ENCODE measurements at places on chromosomes 1 and 21.

- no peaks in the 10 kb centered on the region for H3K27me3 ChIP-seq
- no peak overlapping the region for H3K4me3 ChIP-seq
- DNase-seq = no peak
- H3K4me1 ChIP-seq = peaks cover 75% of the 10 kb centered on the region
- peaks cover 27% of the 10 kb centered on the region for H3K36me3 ChIP-seq
These were observed 8.7 kb downstream of the IER5 start for GRCh38 chr1:181097242-181097641.

DNA sequence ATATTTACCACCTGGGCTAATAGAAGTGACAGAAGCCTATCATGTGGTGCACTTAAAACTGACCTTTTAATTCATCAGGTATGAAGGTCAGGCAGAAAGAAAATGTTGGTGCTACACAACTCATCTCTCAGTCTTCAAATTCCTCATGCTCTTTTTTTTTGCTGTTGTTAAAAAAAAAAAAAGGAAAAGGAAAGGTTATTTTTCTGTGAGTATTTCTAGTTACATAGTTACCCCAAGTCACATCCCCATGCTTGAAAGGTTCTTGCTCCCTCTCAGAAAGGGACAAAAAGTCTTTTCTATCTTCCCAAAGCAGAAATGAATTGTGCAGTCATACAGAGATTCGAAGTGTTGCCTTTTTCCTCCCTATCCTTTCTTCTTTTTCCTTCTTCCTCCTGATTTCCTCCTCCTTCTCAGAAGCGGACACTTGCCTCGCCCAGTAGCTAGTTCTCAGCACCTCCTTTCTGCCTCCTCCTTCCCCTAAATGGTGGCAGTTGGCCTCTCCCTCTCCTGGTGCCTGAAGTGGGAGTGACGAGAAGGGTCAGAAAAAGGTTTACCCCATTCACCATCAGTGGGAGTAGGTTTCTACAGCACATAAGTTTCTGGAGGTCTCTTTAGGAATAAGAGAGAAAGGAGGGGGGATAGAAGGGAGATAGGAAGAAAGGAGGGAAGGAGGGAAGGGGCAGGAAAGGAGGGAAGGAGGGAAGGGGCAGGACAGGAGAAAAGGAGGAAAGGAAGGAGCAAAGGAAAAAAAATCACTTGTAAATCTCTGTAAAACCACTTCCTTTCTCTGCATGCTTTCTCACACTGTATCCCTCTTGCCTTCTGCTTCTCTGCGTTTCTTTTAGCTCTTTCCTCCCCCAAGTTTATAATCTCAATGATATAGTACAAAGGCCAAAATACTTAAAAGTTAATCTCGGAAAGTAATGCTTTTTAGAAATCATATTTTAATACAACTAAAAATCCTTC is 20.4 kb upstream of the C1orf105 start:
- H3K4me1 ChIP-seq = peaks cover 50% of the 10 kb centered on the region
- no peaks in the 10 kb centered on the region for H3K27me3 ChIP-seq
- no peak overlapping the region for H3K27ac ChIP-seq
- no peak overlapping the region for H3K4me3 ChIP-seq
- peaks cover 3% of the 10 kb centered on the region for H3K36me3 ChIP-seq

GRCh38 chr1:203796236-203796605 is 798 bp downstream of the ZBED6 start:
- DNase-seq = peak; percentile 51
- peaks cover 53% of the 10 kb centered on the region for H3K4me1 ChIP-seq
- peak overlapping the region; percentile 92 for H3K4me3 ChIP-seq
- H3K36me3 ChIP-seq = peaks cover 42% of the 10 kb centered on the region
- no peaks in the 10 kb centered on the region for H3K27me3 ChIP-seq

DNA sequence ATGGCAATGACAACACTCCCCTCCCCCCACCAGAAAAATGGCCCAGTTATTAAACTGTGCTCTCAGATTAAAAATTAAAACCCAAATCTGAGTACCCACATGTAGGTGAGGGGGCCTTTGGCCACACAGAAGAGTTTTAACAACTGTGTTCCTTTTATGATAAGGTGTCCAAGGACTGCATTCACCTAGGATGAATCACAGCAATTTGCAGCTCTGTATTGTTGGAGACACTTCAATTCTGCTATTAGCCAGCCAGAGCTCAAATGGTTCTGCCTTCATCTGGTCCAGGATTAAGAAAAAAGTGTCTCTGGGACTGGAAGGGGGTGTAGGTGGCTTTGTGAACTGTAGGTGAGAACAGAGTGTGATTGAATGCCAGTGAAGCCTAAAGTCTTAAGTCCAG is 43.3 kb upstream of the DIRAS3 start:
- no peak overlapping the region for H3K27ac ChIP-seq
- no peak overlapping the region for H3K4me3 ChIP-seq
- H3K36me3 ChIP-seq = no peaks in the 10 kb centered on the region
- no peak for DNase-seq
- no peaks in the 10 kb centered on the region for H3K4me1 ChIP-seq
- no peaks in the 10 kb centered on the region for H3K27me3 ChIP-seq

- H3K4me1 ChIP-seq = peaks cover 8% of the 10 kb centered on the region
- DNase-seq = no peak
- H3K27me3 ChIP-seq = no peaks in the 10 kb centered on the region
- peaks cover 57% of the 10 kb centered on the region for H3K36me3 ChIP-seq
- no peak overlapping the region for H3K4me3 ChIP-seq
- H3K27ac ChIP-seq = no peak overlapping the region
These were observed 48.9 kb downstream of the DIP2A start for GRCh38 chr21:46507562-46507961.

- no peak overlapping the region for H3K4me3 ChIP-seq
- peaks cover 10% of the 10 kb centered on the region for H3K27me3 ChIP-seq
- no peak overlapping the region for H3K27ac ChIP-seq
- no peaks in the 10 kb centered on the region for H3K36me3 ChIP-seq
- DNase-seq = no peak
- peaks cover 9% of the 10 kb centered on the region for H3K4me1 ChIP-seq
These were observed 76.3 kb downstream of the TOMM20 start for GRCh38 chr1:235052067-235053008.

DNA sequence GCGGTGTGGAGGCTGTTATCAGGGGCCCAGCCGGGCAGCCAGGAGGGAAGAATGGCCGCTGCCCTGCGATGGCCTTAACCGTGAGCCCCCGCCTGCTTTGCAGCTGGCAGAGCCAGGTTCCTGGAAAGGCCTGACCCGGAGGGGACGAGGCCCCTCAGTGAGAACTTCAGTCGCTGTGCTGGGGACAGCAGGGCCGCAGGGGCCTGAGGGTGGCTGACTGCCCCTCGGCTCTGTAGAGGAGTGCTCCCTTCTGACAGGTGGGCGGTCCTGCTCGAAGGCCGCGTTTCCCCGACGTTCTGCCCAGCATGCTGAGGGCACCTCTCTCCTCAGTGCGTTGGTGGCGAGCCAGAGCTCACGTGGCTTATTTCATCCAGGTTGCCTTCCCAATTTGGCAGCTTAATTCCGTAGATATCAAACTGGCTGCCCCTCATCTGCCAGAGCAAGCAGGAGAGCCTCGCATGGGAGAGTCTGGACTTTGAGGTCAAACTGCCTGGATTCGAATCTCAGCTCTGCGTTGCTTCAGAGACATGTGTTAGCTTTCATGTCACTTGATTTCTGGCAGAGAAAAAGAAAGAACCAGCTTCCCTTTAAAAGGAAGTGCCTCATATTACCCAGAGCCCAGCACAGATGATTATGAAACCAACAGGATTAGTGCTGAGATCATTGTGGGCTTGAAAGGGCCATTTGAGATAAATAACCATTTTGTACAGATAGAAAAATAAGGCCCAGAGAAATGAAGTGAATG is 239.8 kb downstream of the SDCCAG8 start:
- peaks cover 6% of the 10 kb centered on the region for H3K36me3 ChIP-seq
- no peak for DNase-seq
- no peaks in the 10 kb centered on the region for H3K4me1 ChIP-seq
- H3K27ac ChIP-seq = no peak overlapping the region

GRCh38 chr1:98373056-98373455 is 288.5 kb upstream of the SNX7 start:
- DNase-seq = no peak
- H3K27ac ChIP-seq = no peak overlapping the region
- no peaks in the 10 kb centered on the region for H3K4me1 ChIP-seq
- H3K36me3 ChIP-seq = no peaks in the 10 kb centered on the region
- H3K4me3 ChIP-seq = no peak overlapping the region

- peak overlapping the region; percentile 28 for H3K4me3 ChIP-seq
- H3K27ac ChIP-seq = no peak overlapping the region
- no peaks in the 10 kb centered on the region for H3K36me3 ChIP-seq
- peaks cover 13% of the 10 kb centered on the region for H3K4me1 ChIP-seq
- DNase-seq = no peak
These were observed 29.7 kb downstream of the TRIM11 start for GRCh38 chr1:228376651-228377631.

- peaks cover 27% of the 10 kb centered on the region for H3K4me1 ChIP-seq
- peak overlapping the region; percentile 1 for H3K27ac ChIP-seq
- peaks cover 3% of the 10 kb centered on the region for H3K36me3 ChIP-seq
- DNase-seq = no peak
These were observed 207.5 kb upstream of the SAMSN1 start for GRCh38 chr21:14753466-14754258.

GRCh38 chr21:26490771-26491170 is 82.3 kb downstream of the CYYR1 start:
- no peaks in the 10 kb centered on the region for H3K27me3 ChIP-seq
- H3K27ac ChIP-seq = no peak overlapping the region
- no peaks in the 10 kb centered on the region for H3K36me3 ChIP-seq

GRCh38 chr1:243316366-243316989 is 60.6 kb downstream of the SDCCAG8 start:
- peaks cover 13% of the 10 kb centered on the region for H3K36me3 ChIP-seq
- no peak overlapping the region for H3K27ac ChIP-seq
- H3K4me1 ChIP-seq = peaks cover 15% of the 10 kb centered on the region
- H3K4me3 ChIP-seq = no peak overlapping the region
- no peak for DNase-seq

DNA sequence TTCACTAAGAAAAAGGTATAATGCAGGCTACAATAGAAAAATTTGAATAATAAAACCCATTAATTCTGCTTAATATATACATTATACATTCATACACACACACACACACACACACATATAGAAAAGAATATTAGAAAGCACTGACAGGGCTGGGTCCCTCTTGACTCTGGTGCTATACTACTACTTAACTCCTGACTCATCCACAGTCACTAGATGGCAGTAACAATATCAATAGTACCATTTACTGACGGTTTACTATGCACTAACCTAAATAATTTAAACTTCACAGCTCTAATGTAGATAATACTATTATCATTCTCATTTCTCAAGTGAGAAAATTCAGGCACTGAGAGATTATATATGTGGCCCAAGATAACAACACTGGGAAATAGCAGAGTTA is 87.5 kb downstream of the COP1 start:
- no peak overlapping the region for H3K27ac ChIP-seq
- no peaks in the 10 kb centered on the region for H3K4me1 ChIP-seq
- no peak overlapping the region for H3K4me3 ChIP-seq

- H3K27me3 ChIP-seq = peaks cover 60% of the 10 kb centered on the region
- H3K4me1 ChIP-seq = peaks cover 11% of the 10 kb centered on the region
- no peak overlapping the region for H3K27ac ChIP-seq
- DNase-seq = no peak
These were observed 1.4 kb upstream of the TLCD4 start for GRCh38 chr1:95115708-95116137.

GRCh38 chr1:21503706-21504377 is 5.4 kb upstream of the ALPL start:
- no peak overlapping the region for H3K27ac ChIP-seq
- H3K36me3 ChIP-seq = no peaks in the 10 kb centered on the region
- peaks cover 2% of the 10 kb centered on the region for H3K4me1 ChIP-seq
- no peak for DNase-seq
- H3K27me3 ChIP-seq = peaks cover 55% of the 10 kb centered on the region
- H3K4me3 ChIP-seq = no peak overlapping the region

- H3K27me3 ChIP-seq = no peaks in the 10 kb centered on the region
- no peak overlapping the region for H3K4me3 ChIP-seq
- H3K36me3 ChIP-seq = no peaks in the 10 kb centered on the region
- H3K4me1 ChIP-seq = no peaks in the 10 kb centered on the region
- H3K27ac ChIP-seq = no peak overlapping the region
- DNase-seq = no peak
These were observed 129.2 kb downstream of the ZBTB18 start for GRCh38 chr1:244180256-244180655.

GRCh38 chr1:10398278-10398733 is 558 bp upstream of the PGD start:
- H3K36me3 ChIP-seq = peaks cover 15% of the 10 kb centered on the region
- peak overlapping the region; percentile 83 for H3K27ac ChIP-seq
- no peak for DNase-seq
- H3K4me3 ChIP-seq = peak overlapping the region; percentile 88
- H3K4me1 ChIP-seq = peaks cover 34% of the 10 kb centered on the region
- H3K27me3 ChIP-seq = peaks cover 5% of the 10 kb centered on the region

DNA sequence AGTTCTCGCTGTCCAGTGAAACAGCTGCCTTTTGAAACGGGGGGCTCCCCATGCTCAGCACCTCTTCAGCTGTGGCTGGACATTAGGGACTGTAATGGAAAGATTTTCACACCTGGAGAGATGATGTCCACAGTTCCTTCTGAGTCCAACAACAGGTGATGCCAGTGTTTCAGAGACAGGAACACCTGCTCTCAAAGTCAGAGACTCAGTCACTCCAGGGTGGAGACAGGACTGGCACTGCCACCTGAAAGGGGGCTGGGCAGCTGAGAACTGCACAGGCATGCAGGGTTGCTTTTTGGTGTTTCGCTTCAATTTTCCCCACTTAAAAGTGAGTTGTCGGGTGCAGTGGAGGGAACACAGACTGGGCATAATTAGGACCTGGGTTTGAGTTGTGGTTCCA is 124.8 kb downstream of the GALNT2 start:
- H3K27ac ChIP-seq = no peak overlapping the region
- H3K36me3 ChIP-seq = peaks cover 4% of the 10 kb centered on the region
- H3K4me1 ChIP-seq = peaks cover 21% of the 10 kb centered on the region

- H3K27me3 ChIP-seq = peaks cover 63% of the 10 kb centered on the region
These were observed 14.9 kb upstream of the NPPB start for GRCh38 chr1:11873395-11874257.

GRCh38 chr1:242243472-242243871 is 244.6 kb upstream of the MAP1LC3C start:
- no peak for DNase-seq
- no peaks in the 10 kb centered on the region for H3K36me3 ChIP-seq
- no peaks in the 10 kb centered on the region for H3K27me3 ChIP-seq
- no peak overlapping the region for H3K27ac ChIP-seq
- H3K4me1 ChIP-seq = no peaks in the 10 kb centered on the region

DNA sequence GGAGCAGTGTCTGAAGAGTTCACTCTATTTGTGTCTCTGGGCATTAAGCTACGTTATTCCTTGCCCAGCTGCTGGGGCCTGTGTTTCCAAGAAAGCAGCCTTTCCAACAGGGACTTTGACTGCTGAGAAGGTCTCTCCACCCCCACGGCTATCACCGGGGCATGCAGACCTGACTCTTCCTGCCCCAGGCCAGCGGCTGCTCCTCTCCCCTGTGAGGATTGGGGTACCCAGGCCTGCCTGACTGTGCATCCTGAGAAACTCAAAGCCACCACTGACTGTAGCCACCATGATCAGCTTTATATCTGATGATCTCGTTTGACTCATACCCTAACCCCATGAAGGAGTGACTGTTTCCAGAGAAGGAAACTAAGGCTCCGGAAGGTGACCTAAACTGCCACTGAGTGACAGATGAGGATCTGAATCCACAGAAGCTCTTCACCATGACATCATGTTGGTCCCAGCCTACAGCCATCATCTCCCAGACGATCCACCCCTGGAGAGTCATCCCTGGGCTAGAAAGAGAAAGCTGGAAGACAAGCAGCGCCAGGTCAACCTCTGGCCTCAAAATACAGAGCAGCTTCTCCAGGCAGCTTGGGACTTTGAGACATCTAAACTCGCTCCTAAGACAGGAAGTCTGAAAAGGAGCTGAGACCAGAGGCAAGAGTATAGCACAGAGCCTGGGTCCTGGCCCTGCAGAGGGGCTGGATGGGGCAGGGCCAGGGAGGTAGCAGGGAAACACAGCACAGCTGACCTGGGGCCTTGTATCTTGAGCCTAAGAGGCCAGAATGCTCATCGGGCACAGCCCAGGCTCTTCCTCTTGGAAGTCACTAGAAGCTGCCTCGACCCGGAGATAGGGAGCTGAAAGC is 244.0 kb upstream of the VAMP3 start:
- no peak for DNase-seq
- no peaks in the 10 kb centered on the region for H3K36me3 ChIP-seq
- no peaks in the 10 kb centered on the region for H3K4me1 ChIP-seq

Data from activated naive CD4-positive, alpha-beta T cell treated with anti-CD3 and anti-CD28 coated beads, Interleukin-2, amount 10 ng/mL, durations not matched to agents 7 days and 5 days (primary cell).